ENCODE measurements at places on chromosomes 16 and 17. TPM values are rescaled to one million over a fixed set of nuclear protein-coding genes. Genes with fewer than 3 reads are reported as not detected.

SPAG7 gene
- 45.4 TPM for total RNA-seq

UTS2R gene
- not detected for total RNA-seq

LRRC37A gene
- total RNA-seq = 0.51 TPM

SAP30BP gene
- 44.9 TPM for total RNA-seq

MYH1 gene
- not detected for total RNA-seq

PLXDC1 gene
- not detected for total RNA-seq

OMG gene
- 14.5 TPM for total RNA-seq

HID1 gene
- 48.5 TPM for total RNA-seq

ACACA gene
- 30.6 TPM for total RNA-seq

CLEC3A gene
- not detected for total RNA-seq

CMTM1 gene
- 2.1 TPM for total RNA-seq

KCNJ2 gene
- 1.3 TPM for total RNA-seq

HP gene
- not detected for total RNA-seq

LITAFD gene
- total RNA-seq = not detected

PRKCA gene
- total RNA-seq = 3.6 TPM

PABPN1L gene
- not detected for total RNA-seq

MT1M gene
- 0.38 TPM for total RNA-seq

LLGL2 gene
- total RNA-seq = 12.6 TPM

CSH1 gene
- total RNA-seq = not detected

RHBDF2 gene
- 11.7 TPM for total RNA-seq

GRB7 gene
- total RNA-seq = 0.13 TPM

TRIM65 gene
- 31.9 TPM for total RNA-seq

CFAP97D1 gene
- total RNA-seq = under 0.01 TPM

IL32 gene
- 52.0 TPM for total RNA-seq

MYH8 gene
- not detected for total RNA-seq

TEX14 gene
- total RNA-seq = under 0.01 TPM

HBQ1 gene
- 1.4 TPM for total RNA-seq

RHBDL1 gene
- 0.25 TPM for total RNA-seq

TNP2 gene
- not detected for total RNA-seq

AANAT gene
- total RNA-seq = not detected

ACSM2A gene
- 0.13 TPM for total RNA-seq

TNS4 gene
- not detected for total RNA-seq

AURKB gene
- 15.4 TPM for total RNA-seq

OR3A2 gene
- not detected for total RNA-seq

ABCA6 gene
- total RNA-seq = 2.2 TPM

CRLF3 gene
- total RNA-seq = 14.8 TPM

MRPL10 gene
- 23.6 TPM for total RNA-seq

GNG13 gene
- not detected for total RNA-seq

SMG6 gene
- 26.3 TPM for total RNA-seq

All from dermis microvascular lymphatic vessel endothelial cell (primary cell).